CD4-positive, alpha-beta T cell treated with Interleukin-4 for 1 hour (primary cell): ENCODE measurements at places on chromosomes 5 and 9.

GRCh38 chr9:5580650-5581049 lies 48.3 kb upstream of the RIC1 start:
- DNase-seq: no peak

- no peak for DNase-seq
Measured at GRCh38 chr5:125321654-125322053, 575.2 kb upstream of the ZNF608 start.

GRCh38 chr5:171705830-171706468 lies 79.7 kb upstream of the SMIM23 start:
- no peak for DNase-seq

DNA sequence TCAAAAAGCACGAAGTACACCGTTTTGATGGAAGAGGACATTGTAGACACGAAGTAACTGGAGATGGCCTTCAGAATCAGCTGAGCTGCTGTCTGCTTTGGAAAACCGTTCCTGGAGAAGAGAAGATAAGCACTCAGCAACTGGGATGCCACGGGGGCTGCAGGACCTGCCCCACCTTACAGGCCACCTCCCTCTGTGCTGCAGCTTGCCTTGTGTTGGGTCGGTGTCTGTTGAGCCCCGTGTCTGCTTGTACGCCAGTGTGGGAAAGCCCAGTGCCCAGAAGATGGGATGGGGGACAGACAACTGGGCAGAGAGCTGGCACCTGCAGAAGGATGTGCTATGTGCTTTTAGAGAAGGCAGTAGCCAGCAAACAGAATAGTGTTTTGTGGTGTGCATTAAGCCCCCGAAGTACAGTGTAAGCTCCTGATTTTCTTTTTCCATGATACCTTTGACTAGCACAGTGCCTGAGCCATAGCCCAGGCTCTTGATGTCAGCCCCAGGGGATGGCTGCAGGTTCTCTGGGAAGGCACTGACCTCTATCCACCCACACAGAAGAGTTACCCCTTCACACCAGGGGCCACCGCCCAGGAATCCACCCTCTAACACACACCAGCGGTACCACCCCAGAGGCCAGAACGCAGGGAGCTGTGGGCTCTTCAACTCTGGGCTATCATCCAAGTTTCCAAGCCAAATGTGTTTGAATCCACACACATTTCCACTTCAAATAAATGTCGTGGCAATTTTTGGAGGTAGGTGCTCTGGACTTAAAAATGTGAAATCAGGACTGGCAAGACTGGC lies 63.8 kb downstream of the MACROH2A1 start:
- no peak for DNase-seq

DNA sequence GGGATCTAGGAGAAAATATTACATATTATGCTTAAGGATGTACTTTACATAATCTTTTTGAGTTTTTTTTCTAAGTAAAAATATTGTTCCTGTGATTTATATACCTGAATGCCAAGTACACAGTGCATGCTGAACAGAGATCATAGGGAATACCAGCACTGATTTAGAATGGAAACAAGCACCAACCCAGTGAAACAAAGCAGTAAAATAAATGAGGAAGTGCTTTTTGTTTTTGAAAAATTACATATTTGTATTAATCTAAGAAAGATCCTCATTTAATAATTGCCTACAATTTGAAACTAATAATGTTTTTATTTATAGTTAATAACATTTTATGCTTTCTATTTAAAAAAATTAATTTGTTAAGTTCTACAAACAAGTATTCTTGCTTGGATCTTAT lies 18.0 kb downstream of the GARNL3 start:
- DNase-seq: no peak

DNA sequence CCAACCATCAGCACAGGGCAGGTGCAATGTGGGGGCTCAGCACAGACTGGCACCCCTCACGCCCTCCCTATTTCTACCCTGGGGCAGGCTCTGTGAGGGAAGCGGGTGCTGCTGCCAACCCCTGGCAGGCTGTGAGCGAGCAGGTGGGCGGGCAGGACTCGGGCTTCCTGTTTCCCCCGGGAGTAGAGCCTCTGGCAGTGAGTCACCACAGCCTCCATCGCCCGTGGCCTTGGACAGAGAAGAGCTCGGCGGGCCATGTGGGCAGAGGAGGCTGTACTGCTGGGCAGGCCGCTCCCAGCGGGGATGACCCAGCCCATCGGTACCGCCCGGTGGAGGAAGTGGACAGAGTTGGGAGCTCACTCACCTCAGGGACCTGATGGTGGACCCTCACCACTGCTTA lies 16.6 kb downstream of the KCNT1 start:
- no peak for DNase-seq

DNA sequence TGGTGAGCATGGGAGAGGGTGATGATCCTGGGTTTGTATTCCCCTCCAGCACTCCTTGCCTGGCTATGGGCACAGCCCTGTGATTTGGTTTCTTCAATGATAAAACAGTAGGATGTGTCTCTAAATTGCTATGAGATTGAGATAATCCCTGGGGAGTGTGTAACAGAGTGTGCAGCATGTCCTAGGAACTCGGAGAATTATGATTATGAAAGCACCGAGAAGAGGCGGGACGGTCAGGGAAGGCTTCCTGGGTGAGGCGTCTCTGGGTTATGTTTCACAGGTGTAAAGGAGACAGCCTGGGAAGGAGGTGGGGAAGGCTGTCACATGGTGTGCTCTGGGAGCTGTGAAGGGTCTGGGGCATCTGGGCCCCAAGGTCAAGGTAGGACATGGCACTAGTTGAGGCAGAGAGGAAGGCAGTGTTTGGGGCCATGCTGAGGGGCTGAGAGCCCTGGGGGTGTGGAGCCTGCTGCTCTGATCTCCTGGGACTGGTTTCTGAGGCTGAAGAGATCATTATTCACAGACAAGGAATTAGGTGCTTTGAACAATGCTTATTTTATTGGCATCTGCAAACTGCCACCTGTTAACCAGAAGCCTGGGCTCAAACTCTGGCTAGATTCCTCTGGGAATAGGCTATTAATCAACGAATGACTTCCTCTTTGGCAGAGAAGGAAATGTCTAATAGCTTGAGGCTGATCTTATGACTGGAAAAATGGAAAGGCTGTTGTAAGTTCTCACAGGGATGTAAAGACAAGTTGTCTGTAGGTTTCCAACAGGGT lies 73.8 kb upstream of the IL12B start:
- no peak for DNase-seq

DNA sequence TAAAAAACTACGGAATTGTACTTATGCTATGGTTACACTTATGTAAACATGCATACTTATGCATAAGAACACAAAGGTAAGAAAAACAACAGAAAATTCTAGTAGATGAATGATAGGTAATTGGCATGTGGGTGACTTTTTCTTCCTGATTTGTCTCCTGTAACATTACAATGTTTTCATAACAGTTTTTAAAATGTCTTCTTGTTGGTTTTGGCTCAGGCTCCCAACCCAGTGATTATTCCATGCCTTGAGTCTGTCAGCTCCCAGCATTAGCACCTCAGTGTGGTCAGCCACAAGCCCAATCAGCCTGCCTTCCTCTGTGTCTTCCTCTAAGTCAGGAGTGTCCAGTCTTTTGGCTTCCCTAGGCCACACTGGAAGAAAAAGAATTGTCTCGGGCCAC lies 7.9 kb upstream of the FOXE1 start:
- no peak for DNase-seq

DNA sequence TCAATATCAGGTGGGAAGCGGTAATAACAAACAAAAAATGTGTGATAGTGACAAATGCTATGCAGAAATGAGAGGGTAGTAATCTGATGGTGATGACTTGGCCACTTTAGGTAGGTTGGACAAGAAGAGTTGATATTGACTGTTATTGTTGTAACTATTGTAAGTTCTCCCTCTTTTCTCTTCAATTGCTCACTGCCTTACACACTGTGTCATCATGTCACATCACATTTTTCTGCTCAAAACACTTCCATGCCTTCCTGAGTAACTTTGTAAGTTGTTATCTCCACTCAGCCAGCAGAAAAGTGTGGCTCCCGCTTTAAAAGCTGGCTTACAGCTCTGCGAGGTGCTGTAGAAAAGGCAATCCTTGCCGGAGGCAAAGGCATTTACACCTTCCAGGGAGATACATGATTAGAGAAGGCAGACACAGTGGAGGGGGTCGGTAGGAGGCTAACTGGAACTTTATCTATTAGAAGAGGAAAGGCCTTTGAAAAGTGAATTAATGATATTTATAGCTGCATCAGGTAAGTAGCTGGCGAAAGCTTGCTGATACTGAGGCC lies 85.2 kb upstream of the CLINT1 start:
- DNase-seq: no peak
